ENCODE measurements at places on chromosomes 4 and X. TPM values are rescaled to one million over a fixed set of nuclear protein-coding genes. Genes with fewer than 3 reads are reported as not detected.

HERC6 gene
- 1.8 TPM for total RNA-seq

DNA sequence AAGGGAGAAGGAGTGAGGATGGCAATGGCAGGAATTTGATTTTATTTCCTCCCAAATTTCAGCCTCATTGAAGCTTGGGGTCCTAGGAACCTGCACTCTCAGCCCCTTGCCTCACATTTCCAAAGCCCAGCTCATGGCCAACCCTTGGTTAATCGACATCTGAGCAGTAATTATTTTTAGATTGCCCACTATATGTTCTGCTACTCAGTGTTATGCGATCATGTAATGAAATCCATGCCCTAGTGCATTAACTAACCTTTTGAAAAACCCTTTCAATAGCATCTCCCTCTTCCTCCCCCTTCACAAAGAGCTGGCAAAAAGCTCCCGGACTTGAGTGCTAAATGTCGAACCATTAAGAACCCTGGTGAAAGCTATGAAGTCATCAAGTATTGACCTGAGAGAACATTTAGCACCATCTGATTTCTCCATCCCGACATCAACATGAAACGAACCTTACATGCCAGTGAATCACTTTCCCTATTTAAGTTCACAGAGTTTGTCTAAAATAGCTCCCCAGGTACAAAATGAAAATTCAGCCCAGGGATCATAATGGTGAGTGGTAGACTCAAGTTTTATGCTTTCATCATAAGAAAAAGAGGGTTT is 59.2 kb upstream of the RPS6KA3 start:
- no peak for DNase-seq

- no peak for DNase-seq
These were observed 80.5 kb upstream of the DHRSX start for GRCh38 chrX:2581296-2581695.

KLKB1 gene
- 1.9 TPM for total RNA-seq

DNA sequence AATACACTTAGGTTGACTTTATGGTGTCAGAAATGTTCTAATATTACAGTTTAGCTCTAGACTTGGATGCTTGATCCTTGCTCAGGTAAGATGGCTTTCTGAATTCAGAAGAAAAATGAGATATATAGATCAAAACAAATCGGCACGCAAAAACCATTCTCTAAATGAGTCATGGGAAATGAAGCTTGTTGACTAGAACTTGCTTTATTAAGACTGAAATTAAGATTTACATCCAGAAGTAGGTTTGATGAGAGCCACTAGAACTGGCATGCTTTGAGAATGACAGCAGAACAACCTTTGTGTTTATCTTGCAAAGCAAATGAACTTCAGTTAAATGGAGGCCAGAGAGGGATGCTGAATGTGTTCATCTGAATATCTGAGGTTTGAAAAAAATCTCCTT is 304.9 kb upstream of the KLF3 start:
- no peak for DNase-seq

DNA sequence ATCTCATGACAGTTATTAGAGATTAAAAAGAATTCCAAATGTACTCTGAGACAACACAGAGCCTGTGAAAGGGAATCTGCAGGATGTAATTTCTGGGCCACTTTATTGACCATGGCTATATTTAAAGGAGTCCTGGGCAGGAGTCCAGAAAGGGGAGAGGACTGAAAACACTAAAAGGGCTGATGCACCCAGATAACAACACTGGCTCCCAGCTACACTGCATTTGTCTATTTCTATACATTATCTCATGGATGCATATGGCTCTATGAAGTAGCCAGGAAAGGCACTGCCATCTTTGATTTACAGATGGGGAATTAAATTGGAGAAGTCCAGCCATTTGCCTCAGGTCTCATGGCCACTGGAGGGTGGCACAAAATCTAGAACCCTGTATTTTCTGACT is 56.0 kb downstream of the MED28 start:
- no peak for DNase-seq

DNA sequence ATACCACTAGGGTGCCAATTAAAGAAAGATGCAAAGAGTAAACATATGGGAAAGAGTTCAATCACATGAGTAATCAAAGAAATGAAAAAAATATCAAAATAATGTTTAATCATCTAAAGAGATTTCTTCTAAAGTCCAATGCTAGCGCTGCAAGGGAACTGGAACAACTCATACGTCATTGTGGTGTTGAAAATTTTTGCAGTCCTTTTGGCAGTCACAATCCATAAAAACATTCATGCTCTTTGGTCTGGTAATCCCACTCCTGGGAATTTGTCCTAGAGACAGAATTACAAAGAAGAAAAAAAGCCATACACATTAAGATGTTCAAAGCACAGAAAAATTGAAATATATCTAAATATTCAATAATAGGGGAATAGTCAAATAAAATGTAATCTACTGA is 4.6 kb downstream of the P2RY4 start:
- DNase-seq = no peak

DNA sequence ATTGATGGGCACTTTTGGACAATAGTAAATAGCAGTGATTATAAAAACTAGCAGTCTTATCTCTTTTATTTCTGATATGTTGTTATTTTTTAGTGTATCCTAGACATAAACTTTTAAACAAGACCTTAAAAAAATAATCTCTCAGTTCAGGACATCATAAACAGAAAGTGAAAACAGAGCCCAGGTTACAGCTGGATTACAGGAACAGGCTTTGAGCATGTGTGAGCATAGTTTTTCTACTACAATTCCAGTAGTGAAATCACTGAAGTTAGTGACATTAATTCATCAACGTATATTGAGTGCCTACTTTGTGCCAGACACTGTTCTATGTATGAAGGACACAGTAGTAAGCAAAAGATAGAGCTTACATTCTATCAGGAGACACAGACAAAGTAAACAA is 16.9 kb downstream of the TRIM75 start:
- DNase-seq = no peak

- DNase-seq = no peak
These were observed 155.5 kb upstream of the PRDX4 start for GRCh38 chrX:23511793-23512192.

- DNase-seq = no peak
These were observed 42.1 kb upstream of the ANKRD50 start for GRCh38 chr4:124754681-124755080.

GPR34 gene
- not detected for total RNA-seq

- no peak for DNase-seq
These were observed 69.9 kb downstream of the HMGB2 start for GRCh38 chr4:173264245-173264644.

L1CAM gene
- total RNA-seq = not detected

NAP1L3 gene
- total RNA-seq = not detected

- DNase-seq = no peak
These were observed 19.3 kb downstream of the SEC24D start for GRCh38 chr4:118816538-118817177.

- no peak for DNase-seq
These were observed 8.1 kb downstream of the JAKMIP1 start for GRCh38 chr4:6192245-6192644.

- DNase-seq = no peak
These were observed 2.9 kb upstream of the ADH6 start for GRCh38 chr4:99221980-99222379.

UGT2B15 gene
- not detected for total RNA-seq

GRCh38 chr4:40202474-40202873 is 5.6 kb downstream of the RHOH start:
- DNase-seq = peak; percentile 63

IBSP gene
- not detected for total RNA-seq

KLB gene
- total RNA-seq = not detected

BEX4 gene
- not detected for total RNA-seq

- no peak for DNase-seq
These were observed 166.7 kb upstream of the RPS6KA3 start for GRCh38 chrX:20433388-20433775.

DNA sequence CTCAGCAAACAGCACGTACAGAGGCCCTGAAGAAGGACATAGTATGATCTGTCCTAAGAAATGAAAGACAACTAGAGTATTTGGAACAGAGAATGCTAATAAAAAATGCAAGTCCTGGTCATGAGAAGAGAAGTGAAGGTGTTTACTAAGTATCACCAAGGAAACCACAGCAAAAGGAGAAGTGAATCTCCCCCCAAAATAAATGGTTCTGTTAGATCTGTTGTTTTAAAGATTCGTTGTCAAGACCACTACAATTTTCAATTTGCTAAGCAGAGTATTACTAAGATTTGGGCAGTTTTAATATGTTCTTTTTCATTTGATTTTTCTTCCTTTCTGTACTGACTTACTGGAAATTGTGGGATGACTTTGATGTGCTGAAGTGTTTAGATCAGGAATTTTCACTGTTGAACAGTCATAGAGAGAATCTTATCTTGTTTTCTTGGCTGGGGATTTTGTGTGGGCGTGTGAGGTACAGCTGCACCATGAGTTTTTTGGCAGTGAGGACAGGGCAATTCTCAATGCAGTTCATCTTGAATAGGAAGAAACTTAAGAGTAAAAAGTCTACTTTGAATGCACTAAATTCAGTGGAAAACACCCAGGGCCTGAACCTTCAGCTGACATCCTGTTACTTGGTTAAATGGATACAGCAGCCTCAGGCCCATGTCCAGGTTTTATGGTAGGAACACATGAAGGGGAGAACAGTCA is 132.2 kb downstream of the STIM2 start:
- DNase-seq = peak; percentile 94

DNA sequence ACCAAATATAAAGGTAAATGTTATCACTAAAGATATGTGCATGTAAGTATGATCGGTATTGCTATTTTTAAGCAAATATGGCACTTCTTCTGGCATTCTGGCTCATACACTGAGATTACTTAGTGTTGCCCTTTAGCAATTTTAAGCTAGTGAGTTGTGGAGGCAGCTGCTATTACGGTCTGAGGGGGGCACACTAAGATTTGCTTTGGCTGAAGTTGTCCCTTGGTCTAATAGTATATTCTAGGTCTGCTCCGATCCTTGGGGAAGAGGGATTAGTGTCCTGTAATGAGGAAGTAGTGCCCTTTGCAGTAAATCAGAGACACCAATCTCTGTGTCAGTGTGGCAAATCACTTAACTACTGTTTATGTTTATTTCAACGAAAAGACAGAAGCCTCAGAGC is 196.5 kb upstream of the FTHL17 start:
- DNase-seq = no peak

USP46 gene
- 14.5 TPM for total RNA-seq

FAM184B gene
- total RNA-seq = not detected

DNA sequence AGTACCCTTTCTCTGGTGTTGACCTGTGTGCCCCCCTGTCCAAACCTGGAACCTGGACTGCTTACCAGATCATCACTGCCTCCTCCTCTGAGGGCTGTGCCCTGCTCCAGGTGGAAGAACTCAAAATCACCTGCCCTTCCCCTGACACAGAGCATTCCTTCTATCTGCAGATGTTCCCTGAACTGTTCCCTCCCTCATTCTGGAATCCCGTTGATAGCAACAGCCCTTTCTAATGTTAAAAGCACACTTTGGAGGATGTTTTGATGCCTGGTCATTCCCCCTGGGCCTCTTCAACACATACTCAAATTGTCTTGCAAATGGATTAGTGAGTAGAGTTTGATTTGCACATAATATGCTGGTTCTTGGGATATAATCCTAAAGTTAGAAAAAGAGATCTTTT is 225.8 kb downstream of the FGF13 start:
- no peak for DNase-seq

GRCh38 chr4:169133932-169134331 is 123.9 kb upstream of the CBR4 start:
- DNase-seq = no peak

FGA gene
- total RNA-seq = not detected

GRCh38 chrX:129612396-129612795 is 42.4 kb downstream of the APLN start:
- DNase-seq = no peak

DNA sequence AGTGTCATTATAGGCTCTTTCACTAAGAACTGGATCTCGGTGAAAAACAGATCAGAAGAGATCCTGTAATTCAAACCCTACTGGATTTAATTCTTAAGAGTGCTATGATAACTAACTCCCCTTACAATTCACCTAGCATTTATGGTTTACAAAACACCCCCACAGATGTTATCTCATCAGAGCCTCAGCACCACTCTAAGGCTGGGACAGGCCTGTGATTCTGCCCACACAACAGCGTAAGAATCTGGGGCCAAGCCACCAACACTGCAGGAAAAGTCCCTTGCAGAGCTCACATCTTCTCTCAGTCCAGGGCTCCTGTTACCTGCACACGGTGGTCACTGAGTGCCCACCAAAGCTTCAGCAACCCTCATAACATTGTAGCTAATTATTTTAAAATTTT is 8.9 kb downstream of the MFAP3L start:
- DNase-seq = no peak

- no peak for DNase-seq
These were observed 543.0 kb downstream of the SPRY1 start for GRCh38 chr4:123939621-123940020.

FHDC1 gene
- 0.07 TPM for total RNA-seq

GPR119 gene
- total RNA-seq = not detected

- DNase-seq = peak; percentile 78
These were observed 157.8 kb downstream of the AFF2 start for GRCh38 chrX:148658115-148658730.

DNA sequence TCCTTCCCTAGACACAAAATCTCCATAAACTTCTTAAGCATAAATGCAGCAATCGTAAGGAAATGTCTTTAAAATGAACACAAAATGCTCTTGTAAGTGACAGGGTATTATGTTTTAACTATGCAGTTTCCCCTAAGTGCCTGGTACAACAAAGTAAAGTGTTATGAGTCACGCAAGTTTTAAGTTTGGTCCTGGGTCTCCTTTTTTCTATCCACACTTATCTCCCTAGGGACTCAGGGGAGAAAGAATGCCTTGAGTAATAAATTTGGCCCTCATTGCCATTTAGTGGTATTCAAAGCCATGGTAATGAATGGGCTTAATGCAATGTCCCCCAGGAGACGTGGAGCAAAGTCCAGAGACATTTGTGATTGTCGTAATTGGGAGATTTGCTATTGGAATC is 149.1 kb downstream of the MAGEB17 start:
- DNase-seq = no peak

- no peak for DNase-seq
These were observed 7.2 kb upstream of the LIMCH1 start for GRCh38 chr4:41530741-41531140.

All from Karpas-422 (cell line).